Thoracic aorta (tissue), 2 donors: ENCODE measurements at places on chromosomes 4 and X. TPM values are rescaled to one million over a fixed set of nuclear protein-coding genes. Genes with fewer than 3 reads are reported as not detected.

DNA sequence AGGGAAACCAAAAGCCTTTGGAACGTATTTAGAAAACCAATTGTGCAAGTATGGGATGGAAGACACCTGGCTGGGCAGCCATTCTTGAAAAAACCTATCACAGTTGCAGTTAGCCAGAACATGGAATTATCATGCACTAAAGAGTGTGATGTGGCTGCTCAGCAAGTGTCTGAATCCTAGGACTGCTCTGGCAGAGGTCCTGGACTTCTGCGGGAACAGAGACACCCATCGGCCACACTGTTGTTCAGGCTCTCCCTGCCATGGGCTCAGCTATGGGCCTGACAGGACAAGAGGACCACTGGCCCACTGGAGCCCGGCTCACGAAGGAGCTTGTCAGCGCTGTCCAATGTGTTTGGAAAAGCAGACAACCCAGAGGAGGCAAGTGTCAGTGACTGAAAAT, 115.7 kb upstream of the GPC4 start:
- DNase-seq = no peak

GRCh38 chr4:165810726-165811125, 62.3 kb upstream of the TLL1 start:
- DNase-seq = no peak

DNA sequence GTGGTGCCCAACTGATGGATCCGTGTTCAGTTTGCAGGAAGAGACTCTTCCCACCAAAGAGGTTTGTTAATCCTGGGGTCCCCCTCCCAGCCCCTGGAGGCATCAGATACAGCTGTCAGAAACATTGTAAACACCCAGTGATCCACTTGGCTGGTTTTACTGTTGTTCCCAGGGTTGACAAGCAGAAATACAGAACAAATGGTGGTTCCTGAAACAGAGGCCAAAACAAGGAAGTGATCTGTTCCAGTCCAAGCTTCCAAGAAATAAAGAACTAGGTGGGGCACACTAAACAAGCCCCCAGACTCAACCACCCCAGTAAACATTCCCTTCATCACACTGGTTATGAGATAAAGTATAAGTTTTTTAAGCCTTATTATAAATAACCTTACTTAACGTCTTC, 1.4 kb downstream of the TMLHE start:
- no peak for DNase-seq

GRCh38 chr4:156557920-156558319, 413.7 kb downstream of the PDGFC start:
- DNase-seq = no peak

DNA sequence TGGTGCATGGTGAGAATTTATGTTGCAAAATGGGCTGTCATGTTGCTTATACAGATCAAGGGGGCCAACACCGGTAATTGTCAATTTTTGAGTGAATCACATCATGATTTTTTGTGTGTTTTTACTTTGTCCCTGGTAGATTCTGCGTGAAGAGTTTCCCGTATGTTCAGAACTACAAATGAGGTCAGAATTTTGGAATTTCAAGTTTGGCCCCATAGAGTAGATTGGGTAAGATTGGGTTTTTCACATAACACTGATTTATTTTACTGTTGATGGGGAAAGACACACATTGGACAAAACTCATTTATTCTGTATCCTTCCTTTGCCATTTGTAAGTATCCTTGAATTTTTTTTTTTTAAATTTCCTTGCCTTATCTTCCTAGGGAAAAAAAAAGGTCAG, 158.5 kb upstream of the MXRA5 start:
- DNase-seq = no peak

TLL1 gene
- total RNA-seq = 3.7 TPM

NSG1 gene
- 0.56 TPM for total RNA-seq

SAGE1 gene
- total RNA-seq = not detected

TRMT44 gene
- total RNA-seq = 30.5 TPM

DNA sequence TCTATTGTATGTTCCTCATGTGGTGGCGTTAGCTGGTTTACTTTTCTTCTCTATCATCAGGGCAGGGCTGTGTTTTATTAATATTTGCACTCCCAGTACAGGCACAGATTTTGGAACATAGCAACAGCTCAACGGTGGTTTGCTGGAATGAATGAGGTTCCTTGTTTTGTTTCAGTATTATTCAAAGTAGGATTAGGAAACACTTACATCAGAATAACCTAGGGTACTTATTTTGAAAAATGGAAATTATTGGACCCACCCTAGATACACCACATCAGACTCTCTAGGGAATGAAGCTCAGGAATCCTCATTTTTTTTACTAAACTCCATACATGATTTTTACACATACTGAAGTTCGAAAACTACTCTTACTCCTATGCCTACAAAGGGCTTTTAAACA, 108.8 kb upstream of the ENPEP start:
- DNase-seq = no peak

- DNase-seq = no peak
Measured at GRCh38 chr4:156495836-156496235, 475.8 kb downstream of the PDGFC start.

- DNase-seq = no peak
Measured at GRCh38 chr4:120916937-120917336, 5.6 kb downstream of the PRDM5 start.

LPAR4 gene
- not detected for total RNA-seq

- no peak for DNase-seq
Measured at GRCh38 chrX:109826954-109827708, 94.1 kb upstream of the ACSL4 start.

GRCh38 chrX:70096052-70096451, 33.8 kb downstream of the OTUD6A start:
- DNase-seq = no peak

GRCh38 chrX:38561951-38562719, 793 bp downstream of the TSPAN7 start:
- DNase-seq = no peak
